Activated CD4-positive, alpha-beta T cell treated with anti-CD3 and anti-CD28 coated beads for 48 hours (primary cell): ENCODE measurements at places on chromosomes 2 and 18.

- no peak for DNase-seq
These were observed 33.6 kb downstream of the NCAPH start for GRCh38 chr2:96369186-96369585.

GRCh38 chr2:98508709-98509066 is 64.0 kb downstream of the INPP4A start:
- DNase-seq, result peak; percentile 82

GRCh38 chr2:180970016-180970415 is 10.4 kb upstream of the UBE2E3 start:
- no peak for DNase-seq

GRCh38 chr18:2994603-2995432 is 18.1 kb downstream of the LPIN2 start:
- peak; percentile 85 for DNase-seq

GRCh38 chr2:164896226-164896625 is 54.6 kb upstream of the COBLL1 start:
- no peak for DNase-seq

- DNase-seq, result no peak
These were observed 113.9 kb upstream of the LTBP1 start for GRCh38 chr2:32832821-32833220.

DNA sequence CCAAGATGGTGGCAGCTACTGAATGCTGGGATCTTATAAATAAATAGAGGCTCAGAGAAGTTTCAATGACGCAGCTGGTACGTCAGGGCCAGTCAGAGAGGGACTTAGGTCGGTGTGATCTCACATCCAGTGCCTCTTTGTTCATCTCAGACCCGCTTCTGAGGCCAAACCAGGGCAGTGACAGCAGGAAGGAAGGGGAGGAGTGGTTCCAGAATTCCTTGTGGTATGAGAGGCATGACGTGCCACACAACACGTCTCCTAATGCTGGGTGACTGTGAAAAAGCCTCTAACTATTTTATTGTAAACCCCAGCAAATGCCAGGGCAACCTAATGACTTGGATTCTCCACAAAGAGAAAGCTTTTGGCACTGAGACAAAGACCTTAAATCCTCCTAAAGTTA is 423.3 kb downstream of the LPIN1 start:
- peak; percentile 18 for DNase-seq
